ENCODE measurements at places on chromosomes 1 and 21.
A peak's percentile ranks its signal among the peaks of the same experiment; 100 is the strongest.

DNA sequence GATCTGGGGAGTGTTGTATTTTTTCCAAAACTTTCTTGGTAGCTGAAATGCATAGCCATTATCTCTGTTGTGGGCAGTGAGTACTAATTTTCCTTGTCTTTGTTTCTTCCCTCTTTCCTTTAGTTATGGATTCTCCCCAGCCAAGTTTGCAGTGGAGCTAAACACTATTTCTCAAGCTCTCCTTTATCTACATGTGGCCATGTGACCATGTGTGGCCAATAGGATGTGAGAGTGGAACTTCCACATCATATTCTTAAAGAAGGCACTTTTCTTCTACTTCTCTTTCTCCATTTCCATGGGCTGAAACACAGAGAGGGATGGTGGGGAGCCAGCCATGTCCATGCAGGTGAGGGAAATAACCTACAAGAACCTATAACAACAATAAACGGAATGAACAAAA, 230.8 kb downstream of the CTH start:
- no peak for DNase-seq

DNA sequence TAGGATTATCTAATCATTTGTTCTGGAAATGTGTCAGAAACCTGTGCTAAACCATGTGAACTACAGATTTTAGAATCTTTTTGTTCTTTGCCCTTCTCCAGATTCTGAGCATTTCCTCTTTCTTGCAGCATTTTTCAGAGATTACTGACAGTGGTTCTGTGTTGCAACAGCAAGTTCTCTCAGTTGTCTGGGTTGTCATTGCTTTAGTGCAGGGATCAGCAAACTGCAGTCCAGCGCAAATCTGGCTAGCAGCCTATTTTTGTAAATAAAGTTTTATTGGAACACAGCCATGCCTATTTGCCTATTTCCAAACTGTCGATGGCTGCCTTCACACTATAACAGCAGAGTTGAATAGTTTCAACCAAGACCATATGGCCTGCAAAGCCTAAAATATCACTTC, 66.3 kb upstream of the LRRC8D start:
- DNase-seq: no peak

DNA sequence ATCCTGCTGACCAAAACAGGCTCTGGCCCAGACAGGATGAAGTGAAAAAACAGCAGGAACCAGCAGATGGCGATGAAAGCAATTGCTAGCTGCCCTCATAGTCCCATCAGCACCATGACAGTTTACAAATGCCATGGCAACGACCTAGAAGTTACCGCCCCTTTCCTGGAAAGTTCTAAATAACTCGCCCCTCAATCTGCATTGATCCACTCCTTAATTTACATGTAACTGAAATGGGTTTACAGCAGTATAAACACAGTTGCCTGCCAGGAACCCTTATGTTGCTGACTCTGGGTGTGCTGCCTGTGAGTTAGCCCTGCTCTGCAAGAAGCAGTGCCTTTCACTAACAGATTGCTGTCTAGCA, 65.5 kb upstream of the CR1L start:
- DNase-seq: peak; percentile 18

GRCh38 chr1:183553331-183553730, 36.9 kb downstream of the NCF2 start:
- DNase-seq: no peak

DNA sequence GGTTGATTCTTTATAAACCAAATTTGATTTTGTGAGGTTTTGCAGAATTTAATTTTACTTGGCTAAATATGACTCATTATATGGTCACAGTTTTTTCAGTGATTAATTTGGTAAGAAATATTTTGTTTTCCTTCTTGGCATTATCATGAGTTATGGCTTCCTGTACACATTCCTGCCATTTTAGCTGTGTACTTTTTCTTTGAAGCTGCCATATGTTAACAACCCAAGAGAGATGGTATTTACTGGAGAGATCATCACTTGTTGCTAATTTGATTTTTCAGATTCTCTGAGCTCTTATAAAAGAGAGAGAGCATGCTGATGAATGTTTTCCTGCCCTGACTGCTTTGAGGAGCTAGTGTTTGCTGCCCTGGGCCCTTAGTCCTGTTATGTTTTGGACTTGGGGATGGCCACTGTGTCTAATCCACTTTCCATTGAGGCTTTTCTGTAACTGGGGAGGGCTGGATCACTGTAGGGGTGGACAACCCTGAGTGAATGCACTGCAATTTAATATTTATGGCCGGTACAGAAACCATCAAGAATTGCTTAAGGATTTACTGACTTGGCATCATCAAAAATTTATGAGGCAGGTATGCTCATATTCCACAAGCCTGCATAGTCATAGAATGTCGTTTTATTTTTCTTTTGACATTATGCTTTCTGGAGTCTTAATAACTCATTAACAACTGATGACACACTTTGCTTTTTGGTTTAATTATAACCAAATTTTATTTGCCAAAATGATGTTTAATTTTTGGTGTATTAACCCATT, 200.9 kb downstream of the DISC1 start:
- no peak for DNase-seq

DNA sequence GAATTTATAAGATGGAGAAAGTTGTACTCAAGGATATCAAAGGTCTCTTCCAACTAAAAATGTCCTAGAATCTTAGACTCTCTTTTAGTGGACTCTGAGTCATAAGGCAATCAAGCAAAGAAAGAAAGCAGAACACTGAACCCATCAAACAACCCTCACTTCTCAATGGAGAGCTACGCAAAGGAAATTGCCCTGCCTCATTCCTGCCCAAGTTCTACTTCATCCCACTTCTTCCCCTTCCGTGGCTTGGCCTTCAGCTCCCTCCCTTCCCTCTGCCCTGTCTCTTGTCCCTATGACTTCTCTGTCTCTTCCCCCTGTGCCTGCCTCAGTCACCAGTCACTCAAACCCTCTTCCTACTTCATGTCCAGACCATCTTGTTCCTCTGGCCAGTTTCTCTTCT, 58.5 kb downstream of the RIMS3 start:
- no peak for DNase-seq

DNA sequence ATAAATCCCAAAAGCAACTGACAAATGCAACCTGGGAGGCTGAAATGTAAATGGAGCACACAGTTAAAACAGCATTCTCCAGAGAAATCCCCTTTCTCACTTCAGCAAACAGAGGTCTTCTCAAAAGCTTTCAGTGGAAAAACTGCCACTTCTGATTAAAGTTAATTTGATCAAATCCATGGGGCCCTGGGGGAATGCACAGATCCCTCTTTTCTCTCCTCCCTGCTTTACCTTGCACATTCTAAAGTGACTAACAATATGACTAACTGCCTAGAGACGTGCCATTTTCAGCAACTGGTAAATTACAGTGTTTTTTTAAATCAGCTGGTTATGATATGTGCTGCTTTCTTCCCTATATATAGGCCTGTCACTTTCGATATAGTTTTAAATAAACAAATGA, 142.5 kb downstream of the RERE start:
- no peak for DNase-seq

DNA sequence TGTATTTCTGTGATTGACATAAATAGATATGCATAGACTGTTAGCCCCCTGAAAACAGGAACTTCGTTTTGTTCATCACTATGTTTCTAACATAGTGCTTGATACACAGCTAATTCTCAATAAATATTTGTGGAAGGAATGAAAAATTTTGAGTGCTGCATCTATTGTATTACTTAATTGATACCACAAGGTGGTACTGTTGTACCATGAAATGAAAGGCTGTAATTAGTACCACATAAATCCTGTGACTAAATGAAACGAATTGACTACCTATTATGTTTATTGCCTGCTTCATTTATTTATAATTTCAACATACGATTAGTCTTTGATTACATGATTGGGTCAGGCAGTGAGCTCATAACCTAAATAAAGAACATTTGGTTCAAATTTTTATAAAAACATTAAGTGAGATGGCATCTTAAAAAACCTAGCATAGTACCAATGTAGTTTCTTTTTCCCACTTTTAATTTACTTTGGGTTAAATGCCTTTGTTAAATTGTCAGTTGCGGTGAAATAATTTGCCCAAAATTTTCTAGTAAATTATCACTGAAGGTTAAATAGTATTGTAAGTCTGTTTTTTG, 15.0 kb upstream of the TGFB2 start:
- DNase-seq: peak; percentile 64

DNA sequence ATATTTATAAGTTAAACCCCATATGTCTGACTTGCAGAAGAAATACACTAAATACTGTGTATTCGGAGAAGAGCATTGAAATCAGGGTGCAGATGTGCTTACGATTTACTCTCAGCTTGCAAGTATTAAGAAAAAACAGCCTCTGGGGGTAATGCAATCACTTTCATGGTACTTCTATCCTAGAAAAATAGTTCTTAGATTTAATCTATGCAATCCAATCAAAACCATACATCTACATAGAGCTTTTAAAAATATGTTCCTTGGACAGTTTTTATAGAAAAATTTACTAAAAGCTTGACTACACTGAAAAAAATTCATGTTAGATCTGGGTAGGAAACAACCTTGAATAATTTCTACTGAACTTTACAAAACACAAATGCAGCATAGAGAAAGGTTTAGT, 890.3 kb upstream of the ADGRL2 start:
- DNase-seq: no peak

GRCh38 chr1:36269408-36269838, 36.7 kb upstream of the SH3D21 start:
- no peak for DNase-seq

- DNase-seq: no peak
These were observed 53.8 kb downstream of the SLC16A1 start for GRCh38 chr1:112902221-112902620.

- peak; percentile 28 for DNase-seq
These were observed 30.9 kb upstream of the TAL1 start for GRCh38 chr1:47262787-47263413.

DNA sequence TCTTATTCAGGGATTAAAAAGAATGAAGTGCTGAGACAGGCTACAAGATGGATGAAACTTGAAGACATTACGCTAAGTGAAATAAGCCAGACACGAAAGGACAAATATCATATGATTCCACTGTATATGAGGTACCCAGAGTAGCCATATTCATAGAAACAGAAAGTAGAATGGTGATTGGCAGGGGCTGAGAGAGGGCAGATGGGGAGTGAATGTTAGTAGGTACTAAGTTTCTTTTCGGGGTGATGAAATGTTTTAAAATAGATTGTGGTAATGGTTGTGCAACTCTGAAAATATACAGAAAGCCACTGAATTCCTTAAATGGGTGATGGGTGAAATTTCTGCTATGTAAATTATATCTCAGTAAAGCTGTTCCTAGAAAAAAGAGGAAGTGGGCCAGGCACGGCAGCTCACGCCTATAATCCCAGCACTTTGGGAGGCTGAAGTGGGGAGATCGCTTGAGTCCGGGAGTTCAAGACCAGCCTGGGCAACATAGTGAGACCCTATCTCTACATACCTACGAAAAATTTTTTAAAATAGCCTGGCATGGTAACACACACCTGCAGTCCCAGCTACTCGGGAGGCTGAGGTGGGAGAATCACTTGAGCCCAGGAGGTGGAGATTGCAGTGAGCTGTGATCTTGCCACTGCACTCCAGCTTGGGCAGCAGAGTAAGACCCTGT, 15.9 kb downstream of the SLC27A3 start:
- DNase-seq: peak; percentile 59

Measured in muscle of back (tissue), 13 donors.